Stimulated activated CD8-positive, alpha-beta memory T cell treated with anti-CD3 and anti-CD28 coated beads, Interleukin-7, amount 100 ng/mL, for 4 hours (primary cell): ENCODE measurements at places on chromosomes 6 and 20.

DNA sequence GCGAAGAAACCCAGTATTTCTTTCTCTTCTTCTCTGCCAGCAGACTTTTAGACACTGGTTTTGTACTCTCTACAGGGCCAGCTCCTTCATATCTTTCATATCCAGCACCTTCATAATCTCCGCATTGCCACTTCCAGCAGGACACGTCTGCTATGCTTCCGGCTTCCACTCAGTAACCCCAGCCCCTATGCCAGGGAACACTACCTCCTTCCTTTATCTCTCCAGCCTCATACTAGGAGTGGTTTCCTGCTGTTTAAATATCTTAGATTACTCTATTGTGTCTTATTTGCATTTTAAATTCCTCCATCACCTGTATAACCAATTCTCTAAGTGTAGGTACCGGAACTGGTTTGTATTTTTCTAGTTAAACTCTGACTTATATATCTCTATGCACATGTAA, 667.8 kb upstream of the ID4 start:
- no peak for DNase-seq

DNA sequence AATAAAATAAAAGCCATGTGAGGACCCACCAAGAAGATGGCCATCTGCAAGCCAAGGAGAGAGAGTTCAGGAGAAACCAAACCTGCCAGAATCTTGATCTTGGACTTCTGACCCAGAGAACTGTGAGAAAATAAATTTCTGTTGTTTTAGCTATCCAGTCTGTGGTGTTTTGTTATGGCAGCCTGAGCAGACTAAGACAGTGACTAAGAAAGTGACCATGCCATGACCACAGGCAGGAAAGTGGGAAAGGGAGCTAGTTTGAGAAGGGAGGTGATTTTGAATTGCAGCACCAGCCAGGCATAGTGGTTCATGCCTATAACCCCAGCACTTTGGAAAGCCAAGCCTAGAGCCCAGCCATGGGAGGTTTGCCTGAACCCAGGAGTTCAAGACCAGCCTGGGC, 21.9 kb upstream of the C6orf62 start:
- no peak for DNase-seq

- DNase-seq, result no peak
Observed at GRCh38 chr6:131225127-131225526, 89.9 kb downstream of the AKAP7 start.

DNA sequence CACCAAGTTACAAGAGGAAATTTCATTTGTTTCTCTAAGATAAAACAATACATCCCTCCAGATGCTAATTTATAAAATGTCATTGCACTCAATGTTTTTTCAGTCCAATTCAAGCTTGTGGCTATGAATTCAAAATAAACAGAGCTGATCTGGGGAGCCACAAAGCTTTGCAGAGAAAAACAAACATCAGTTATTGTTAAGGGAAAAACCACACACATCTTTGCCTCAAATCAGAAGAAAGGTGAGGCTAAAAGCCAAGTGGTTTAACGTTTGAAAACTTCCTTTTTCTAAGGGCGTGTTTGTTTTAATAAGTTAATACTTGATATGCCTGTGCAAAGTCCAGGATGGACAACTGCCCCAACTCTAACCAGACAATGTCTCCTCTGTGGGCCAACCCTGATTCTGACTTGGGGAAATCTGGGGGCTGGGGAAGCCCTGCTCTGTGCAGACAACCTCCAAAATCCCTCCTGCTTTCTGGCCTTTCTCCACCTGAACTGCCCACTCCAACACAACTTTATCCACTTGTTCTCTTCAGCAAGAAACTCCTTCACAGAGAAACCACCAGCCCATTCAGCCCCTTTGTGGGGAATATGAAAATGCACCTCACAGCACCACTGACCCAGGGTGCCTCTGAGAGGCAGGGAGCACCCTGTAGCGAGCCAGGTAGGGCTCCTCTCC, 44.6 kb upstream of the NT5E start:
- no peak for DNase-seq

GRCh38 chr20:33450867-33451266, 7.3 kb upstream of the SNTA1 start:
- DNase-seq, result no peak

GRCh38 chr6:17758119-17758518, 51.4 kb upstream of the NUP153 start:
- DNase-seq, result no peak
